ENCODE measurements at places on chromosomes 4 and X.

DNA sequence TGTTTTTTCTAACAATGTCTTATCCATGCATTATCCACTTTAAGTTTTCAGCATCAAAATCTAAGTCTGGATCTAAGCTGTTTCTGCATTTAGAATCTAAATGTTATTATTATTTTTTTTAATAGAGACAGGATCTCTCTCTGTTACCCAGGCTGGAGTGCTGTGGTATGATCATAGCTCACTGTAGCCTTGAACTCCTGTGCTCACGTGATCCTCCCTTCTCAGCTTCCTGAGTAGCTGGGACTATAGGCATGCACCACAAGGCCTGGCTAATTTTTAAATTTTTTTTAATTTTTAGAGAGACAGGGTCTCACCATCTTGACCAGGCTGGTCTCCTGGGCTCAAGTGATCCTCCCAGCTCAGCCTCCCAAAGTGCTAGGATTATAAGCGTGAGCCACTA, 52.7 kb downstream of the WDR19 start:
- no peak for DNase-seq

- no peak for DNase-seq
Measured at GRCh38 chr4:7798178-7798995, 141.3 kb downstream of the AFAP1 start.

- DNase-seq = no peak
Measured at GRCh38 chr4:76342191-76342590, 35.7 kb downstream of the STBD1 start.

DNA sequence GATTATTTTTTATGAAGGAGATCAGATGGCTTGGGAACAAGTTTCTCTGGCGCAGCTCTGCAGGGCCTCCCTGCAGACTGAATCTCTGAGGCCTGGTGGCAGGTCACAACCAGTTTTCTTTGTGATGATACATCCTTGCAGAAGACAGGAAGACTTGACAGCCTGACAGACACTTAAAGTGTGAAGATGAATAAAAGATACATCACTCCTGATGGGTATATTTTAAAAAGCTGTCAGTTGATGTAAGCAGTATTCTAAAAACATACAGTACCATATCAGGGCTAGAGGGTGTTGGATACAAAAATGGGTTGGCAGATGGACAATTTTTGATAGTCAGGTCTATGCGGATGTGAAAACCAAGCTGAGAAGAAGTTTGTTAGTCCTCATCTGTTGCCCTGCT, 239.5 kb downstream of the LHFPL1 start:
- DNase-seq = no peak

DNA sequence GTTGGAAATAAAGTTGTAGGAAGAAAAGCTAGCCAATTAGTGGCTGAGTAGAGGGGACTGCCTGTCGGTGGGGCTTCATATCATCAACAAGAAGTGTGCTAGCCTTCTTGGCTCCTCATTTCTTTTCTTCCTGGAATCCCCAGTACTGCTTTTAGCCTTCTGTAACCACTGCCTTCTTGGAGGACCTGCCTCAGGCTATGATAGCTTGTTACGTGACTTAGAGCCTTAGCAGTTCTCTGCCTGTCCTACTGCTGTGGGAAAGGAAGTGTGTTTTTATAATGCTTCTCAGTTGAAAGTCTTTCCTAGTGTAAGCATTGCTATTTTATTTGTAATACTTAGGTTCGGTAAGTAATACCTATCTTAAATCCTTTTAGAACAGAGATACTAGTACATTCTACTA, 61.9 kb downstream of the LARP1B start:
- no peak for DNase-seq

DNA sequence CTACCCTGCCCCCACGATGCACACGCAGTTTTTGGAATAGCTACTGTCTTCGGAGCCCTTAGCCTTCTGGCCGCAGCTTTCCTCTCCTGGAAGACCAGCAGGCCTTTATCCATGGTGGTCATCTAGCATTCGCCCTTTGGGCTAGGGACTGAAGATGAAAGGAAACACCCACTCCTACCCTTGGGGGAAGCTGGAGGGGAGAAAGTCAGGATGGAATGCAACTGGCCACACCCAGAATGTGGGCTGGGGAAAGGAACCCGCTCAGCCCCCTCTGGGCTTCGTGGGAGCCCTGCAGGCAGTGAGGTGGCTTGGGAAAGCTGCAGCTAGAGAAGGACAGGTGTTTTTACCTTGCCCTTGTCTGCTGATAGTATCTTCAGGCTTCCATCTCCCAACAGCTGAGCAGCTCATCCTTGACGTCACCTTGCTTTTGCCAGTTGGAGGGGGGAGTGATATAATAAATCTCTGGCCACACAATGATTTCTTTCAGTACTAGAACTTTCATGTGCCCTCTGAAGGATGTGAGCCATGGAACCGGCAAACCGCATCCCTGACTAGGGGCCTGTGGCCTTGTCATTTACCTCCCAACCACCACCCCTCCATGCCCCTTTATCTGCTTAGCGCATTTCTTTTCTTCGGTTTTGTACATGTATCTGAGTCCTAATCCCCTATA, 59.0 kb downstream of the ELF4 start:
- DNase-seq = no peak

DNA sequence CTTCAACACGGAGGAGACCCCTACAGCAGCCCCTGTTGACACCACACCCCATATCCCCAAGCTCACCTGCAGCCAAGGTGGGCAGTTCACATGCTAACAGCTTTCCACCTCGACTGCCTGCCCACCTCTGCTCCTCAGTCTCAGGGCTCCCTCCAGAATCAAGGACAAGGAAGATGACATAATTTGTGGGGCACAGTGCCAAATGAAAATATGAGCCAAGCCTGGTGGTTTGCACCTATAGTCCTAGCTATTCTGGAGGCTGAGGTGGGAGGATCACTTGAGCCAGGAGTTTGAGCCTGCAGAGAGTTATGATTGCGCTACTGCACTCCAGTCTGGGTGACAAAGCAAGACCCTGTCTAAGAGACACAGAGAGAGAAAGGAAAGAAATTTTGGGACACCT, 516.3 kb downstream of the BCOR start:
- DNase-seq = no peak

DNA sequence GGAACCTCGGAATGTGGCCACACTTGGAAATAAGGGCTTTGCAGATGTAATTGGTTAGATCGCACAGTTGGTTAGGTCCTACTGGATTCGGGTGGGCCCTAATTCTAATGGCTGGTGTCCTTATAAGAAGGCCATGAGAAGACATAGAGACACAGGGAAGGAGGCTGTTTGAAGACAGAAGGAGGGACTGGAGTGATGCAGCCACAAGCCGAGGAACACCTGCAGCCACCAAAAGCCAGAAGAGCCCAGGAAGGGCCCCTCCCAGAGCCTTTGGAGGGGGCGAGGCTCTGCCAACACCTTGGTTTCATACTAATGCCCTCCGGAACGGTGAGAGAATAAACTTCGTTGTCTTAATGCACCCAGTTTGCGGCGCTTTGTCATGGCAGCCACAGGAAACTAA, 47.0 kb downstream of the EVC start:
- no peak for DNase-seq

DNA sequence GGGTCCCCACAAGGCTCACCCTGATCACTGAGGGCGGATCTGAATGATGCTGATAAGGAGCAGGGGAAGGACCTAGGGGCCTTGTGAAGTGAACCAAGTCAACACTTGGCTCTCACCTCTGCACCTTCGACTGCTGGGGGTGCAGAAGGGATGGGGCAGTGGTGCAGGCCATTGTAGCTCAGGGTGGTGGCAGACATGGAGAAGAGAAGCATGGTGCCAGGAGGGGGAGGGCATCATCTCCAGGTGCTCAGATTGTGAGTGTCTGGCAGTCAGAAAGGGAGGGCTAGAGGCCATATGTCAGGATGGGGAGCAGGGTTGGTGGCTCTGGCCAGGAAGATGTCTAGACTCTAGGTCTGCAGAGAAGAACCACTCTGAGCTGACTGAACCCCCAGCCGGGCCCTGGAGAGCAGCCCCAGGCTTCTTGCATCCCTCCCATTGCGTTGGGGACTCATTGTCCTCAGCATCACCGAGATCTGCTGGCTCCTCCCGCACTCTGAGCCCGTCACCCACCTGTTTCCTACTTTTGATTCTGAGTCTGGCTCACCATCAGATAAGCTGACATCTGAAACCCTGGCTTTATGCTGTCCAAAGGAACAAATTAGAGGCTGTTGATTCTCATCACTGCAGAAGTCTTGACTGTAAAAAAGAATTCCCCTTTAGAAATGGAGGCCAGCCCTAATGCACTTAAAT, 3.8 kb downstream of the APLN start:
- DNase-seq = no peak

DNA sequence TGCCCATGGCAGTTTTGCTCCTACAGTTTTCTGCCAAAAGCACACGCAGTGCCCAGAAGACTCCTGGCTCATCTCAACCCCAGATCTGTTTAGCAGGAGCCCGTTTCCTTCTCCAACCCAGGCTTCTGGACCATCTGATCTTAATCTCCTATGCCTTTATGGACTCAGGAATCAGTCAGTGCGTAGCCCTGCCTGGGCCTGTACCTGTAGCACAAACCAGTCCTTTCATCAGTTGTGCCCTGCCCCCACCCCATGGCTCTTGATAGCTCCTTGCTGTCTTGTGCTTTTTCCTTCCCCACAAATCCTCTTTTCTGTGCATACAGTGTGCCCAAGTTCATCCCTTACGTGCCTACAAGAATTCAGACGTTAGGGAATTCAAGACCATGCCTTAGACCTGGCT, 1.5 kb downstream of the ZNF718 start:
- no peak for DNase-seq

GRCh38 chr4:186698028-186698427, 25.6 kb downstream of the FAT1 start:
- DNase-seq = no peak

DNA sequence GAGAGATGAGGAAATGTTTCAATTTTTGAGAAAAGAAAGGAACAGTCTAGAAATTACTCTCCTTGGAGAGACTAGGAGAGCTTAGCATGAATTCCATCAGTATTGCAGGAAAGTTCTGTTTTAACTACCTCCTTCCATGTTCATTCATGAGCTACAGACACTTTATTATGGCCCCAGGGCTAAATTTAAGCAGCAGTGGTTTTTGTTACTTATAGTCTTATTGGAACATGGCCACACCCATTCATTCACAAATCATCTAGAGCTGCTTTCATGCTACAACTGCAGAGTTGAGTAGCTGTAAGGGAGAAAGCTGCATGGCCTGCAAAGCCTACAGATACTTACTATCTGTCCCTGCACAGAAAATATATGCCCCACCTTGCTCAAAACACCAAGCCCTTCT, 81.7 kb downstream of the SHISA3 start:
- DNase-seq = no peak

DNA sequence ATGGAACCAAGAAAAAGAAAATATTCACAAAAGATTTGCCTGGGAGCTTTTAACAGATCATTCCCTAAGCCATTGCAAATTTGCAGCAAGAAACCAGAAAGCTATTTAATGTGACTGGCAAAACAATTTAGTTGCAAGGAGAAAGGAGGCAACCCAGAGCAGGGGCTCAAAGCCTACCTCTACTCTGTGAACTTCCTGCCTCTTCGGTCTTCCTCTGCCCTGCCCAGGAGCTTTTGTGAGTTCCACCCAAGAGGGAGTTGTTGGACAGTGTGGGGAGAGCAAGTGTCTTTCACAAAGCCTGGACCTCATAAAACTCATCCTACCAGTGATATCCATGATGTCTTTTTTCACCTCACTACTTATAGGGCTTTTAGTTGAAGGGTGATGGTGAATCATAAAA, 107.4 kb downstream of the AFF1 start:
- DNase-seq = no peak

- DNase-seq = no peak
Measured at GRCh38 chr4:85905761-85906160, 430.8 kb downstream of the ARHGAP24 start.

GRCh38 chr4:64776820-64777219, 367.6 kb upstream of the TECRL start:
- DNase-seq = no peak

GRCh38 chrX:68714856-68715255, 67.4 kb downstream of the STARD8 start:
- DNase-seq = no peak

DNA sequence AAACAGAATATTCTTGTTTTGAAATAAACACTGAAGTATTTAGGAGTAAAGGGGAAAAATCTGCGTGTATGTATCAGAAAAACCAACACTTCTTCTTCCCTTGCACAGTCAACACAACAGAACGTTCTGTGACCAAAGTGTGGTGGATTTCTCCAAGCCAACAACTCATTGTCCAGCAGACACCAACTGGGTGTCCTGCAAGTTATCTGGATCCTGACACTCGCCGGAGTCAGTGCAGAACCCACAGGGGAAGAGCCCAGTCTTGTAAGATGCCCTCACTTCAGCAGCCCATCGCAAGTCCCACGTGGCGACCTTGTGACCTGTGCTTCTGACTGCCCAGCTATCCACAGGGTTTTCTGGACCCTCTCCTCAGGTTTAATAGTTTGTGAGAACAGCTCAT, 630.7 kb upstream of the ZFP42 start:
- DNase-seq = no peak

DNA sequence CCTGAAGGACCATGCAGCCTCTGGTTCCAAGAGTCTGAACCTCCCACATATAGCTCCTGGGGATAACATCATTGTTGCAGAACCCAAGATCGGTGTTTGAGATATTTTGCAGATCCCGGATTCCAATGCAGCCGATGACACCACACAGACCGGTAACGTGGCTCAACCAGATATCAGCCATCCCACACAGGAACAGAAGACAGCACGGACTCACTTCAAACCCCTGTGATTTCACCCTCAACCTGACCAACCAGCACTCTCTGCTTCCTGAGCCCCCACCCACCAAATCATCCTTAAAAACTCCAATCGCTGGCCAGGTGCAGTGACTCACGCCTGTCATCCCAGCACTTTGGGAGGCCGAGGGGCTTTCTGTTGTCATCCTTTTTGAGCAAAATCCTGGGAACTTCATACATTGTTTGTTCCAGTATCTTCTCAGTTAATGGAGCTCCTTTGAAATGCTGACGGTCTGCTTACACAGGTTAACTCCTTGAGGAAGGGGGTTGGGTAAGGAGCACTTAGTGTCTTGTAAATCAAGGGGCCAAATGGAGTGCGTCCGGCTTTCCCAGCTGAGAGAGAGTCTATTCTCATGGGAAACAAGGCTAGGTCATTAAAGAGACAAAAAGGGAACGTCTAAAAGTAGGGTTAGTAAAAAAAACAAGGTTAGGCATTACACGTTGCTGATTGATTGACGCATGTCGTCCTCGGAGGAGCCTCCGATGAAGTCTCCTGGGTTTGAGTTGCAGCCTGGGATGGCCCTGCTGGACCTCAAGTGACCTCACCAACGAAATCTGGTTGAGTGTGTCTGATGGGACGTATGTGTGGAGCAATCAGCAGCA, 230.4 kb downstream of the CRLF2 start:
- DNase-seq = no peak

Data from astrocyte of the spinal cord (primary cell).